HFFc6 (cell line): ENCODE measurements at places on chromosomes 5 and 9. TPM values are rescaled to one million over a fixed set of nuclear protein-coding genes. Genes with fewer than 3 reads are reported as not detected.
A peak's percentile ranks its signal among the peaks of the same experiment; 100 is the strongest.

FABP6 gene
- not detected in 3 replicates for total RNA-seq

- DNase-seq: no peak
These were observed 70.2 kb upstream of the CTSL start for GRCh38 chr9:87655731-87656130.

GRCh38 chr9:86352440-86353077, 1.7 kb downstream of the TUT7 start:
- no peak for DNase-seq

DNA sequence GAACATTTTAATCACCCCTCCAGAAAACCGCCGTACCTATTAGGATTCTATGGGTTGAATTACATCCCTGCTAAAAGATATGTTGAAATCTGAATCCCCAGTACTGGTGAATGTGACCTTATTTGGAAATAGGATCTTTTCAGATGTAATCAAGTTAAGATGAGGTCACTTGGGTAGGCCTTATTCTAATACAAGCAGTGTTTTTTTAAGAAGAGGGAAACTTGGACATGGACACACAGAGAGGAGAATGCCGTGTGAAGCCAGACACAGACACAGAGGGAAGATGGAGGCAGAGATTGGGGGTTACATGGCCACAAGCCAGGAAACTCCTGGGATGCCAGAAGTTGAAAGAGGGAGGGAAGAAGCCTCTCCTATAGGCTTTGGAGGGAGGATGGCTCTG, 183.5 kb downstream of the GNA14 start:
- no peak for DNase-seq

GRCh38 chr5:158487156-158487555, 612.6 kb downstream of the EBF1 start:
- no peak for DNase-seq

DNA sequence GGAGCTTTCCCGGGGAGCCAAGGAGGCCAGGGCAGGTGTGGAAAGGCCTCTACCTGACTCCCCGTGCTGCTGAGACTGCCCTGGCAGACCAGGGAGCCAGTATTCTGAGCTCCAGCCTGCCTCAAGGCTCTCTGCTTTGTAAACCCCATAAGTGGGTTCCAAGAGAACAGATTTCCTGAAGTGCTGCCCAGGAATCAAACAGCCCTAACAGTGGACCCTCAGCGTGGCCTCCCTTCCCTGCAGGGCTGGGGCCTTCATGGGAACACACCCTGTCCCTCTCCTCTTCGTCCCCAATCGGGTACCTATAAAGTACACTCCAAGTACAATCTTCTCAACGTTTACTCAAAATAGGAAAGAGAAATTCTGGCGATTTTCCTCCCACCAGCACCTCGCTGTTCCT, 252.5 kb downstream of the FSTL4 start:
- DNase-seq: no peak

- DNase-seq: no peak
These were observed 21.7 kb downstream of the CXXC5 start for GRCh38 chr5:139669662-139670368.

- no peak for DNase-seq
These were observed 166.4 kb downstream of the PIK3R1 start for GRCh38 chr5:68381909-68382308.

GRCh38 chr5:72288924-72289323, 31.1 kb downstream of the MRPS27 start:
- DNase-seq: no peak

PCDHB3 gene
- 0.27 to 0.34 TPM (median 0.27 TPM) in 3 replicates for total RNA-seq

GRCh38 chr5:180115326-180116076, 43.9 kb upstream of the RNF130 start:
- DNase-seq: no peak

IFNK gene
- total RNA-seq: not detected in 3 replicates

GRCh38 chr5:1380011-1380817, 35.3 kb upstream of the CLPTM1L start:
- no peak for DNase-seq

DNA sequence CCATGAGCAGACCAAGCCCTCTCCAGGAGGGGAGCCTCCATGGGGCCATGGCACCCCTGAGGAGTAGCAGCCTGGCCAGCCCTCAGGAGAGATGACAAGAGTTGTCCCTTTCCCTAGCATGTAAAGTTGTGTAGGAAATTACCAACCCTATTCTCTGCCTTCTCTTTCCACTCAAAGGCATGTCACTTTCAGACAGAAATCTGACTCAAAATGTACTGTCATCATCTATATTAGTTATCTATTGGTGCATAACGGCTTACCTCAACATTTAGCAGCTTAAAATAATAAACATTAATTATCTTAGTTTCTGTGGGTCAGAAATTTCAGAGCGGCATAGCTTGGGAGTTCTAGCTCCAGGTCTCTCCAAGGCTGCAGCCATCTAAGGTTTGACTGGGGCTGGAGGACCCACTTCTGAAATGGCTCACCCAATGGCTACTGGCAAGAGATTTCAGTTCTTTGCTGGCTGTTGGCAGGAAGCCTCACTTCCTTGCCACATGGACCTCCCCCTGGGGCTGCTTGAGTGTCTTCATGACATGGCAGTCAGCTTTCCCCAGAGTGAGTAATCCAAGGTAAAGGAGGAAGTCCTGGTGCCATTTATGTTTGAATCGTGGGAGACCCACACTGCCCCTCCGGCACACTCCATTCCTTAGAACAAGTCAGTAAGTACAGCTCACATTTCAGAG, 632.3 kb downstream of the CCDC171 start:
- DNase-seq: no peak

GRCh38 chr5:54696931-54697330, 179.4 kb downstream of the SNX18 start:
- no peak for DNase-seq

DNA sequence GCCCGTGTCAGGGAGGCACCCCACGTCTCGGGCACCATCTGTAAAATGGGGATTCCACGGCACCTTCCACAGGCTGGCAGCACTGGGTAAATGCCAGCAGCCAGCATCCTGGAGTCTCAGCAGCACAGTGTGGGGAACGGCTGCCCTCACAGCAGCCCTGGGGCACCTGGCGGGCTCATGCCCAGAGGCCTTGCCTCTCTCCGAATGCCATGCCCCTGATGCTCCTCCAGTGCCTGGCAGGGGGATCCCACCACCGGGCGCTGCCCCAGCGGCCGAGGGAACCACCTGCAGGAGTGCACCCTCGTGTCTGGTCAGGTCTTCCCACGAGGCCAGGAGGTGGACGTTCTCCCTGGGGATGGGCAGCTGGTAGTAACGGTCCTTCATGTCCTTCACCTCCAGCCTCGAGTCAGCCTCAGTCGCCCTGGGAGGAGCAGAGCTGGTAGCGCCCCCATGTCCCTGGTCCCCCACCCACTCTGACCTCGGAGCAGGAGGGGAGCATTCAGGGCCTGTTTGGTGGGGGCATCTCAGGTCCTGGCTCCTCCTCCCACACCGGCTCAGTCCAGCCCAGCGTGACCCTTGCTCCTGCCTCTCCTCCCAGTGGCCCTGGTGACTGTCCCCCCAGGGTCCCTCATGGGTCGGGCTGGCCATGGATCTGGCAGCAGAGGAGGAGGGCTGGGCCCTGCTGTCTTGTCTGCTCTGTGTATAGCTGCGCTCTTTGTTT, 49.9 kb upstream of the NRARP start:
- no peak for DNase-seq

DNA sequence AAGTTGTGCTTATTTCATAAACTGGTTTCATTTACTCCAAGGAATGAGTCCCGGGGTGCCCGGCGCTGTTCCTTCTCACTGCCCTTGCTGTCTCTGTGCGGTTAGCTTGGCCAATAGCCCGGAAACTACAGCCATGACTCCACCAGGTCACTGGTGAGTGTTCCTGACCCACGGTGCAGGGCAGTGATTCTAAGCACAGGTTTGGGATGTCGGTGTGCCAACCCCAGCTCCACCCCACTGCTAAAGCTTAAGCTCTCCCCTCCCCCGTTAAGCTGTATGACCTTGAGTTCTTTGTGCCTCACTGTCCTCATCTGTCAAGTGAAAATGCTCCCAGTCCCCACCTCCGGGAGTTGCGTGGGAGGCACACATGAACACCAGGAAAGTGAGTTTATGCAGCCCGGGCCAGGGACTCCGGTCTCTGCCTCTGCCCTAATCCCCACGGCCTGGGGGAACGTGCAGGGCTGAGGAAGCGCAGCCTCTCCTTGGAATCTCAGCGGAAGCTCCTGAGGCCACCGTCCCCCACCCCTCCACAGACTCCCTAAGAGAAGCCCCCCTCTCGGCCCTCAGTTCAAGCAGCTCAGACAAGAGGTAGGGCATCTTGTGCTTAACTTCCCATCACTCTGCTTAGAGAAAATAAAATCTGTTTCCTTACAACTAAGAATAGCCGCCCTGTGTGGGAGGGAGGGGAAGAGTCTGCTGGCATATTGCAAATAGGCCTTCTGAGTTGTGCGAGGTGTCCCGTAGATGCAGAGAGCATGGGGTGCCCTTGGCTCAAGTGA, 92.0 kb upstream of the RAI14 start:
- peak; percentile 30 for DNase-seq

LYRM7 gene
- 7.0 to 10.4 TPM (median 8.2 TPM) in 3 replicates for total RNA-seq

DNA sequence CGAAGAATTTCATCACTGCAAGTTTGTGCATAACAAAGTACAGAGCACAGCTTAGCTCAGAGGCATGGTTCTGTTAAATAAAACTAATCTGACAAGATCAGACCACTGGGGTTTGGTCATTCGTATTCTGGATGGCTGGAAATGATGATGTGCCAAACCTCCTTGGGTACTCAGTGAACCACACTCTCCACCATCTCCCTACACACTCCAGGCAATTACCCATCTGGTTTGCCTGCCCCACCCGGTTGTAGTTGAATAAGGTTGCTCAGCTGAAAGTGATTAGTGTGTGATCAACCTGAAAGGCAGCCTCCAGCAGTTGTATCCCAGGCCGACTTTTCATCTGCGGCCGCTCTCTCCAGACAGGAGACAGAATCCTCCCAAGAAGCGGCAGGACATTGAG, 371.4 kb downstream of the TLE1 start:
- no peak for DNase-seq

GPR150 gene
- total RNA-seq: 0.20 TPM in 1 of 2 replicates, not detected in the other

GRCh38 chr5:129905473-129906176, 1.4 kb downstream of the CHSY3 start:
- DNase-seq: no peak

DNA sequence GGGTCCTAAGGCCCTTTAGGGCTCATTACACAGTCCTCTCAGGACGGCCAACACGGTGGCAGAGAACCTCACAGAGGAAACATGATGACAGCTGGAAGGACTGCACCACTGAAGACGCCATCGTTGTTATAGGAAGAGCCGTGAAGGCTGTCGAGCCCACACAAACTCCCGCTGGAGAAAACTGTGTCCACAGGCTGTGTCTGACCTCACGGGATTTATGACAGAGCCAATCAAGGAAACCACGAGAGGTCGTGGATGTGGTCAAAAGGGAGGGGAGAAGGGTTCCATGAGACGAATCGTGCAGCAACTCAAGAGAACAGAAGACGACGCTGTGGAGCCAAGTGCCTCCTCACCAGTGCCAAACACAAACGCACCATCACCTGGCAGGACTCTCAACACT, 12.2 kb downstream of the QSOX2 start:
- DNase-seq: no peak

- no peak for DNase-seq
These were observed 22.6 kb upstream of the SLC12A7 start for GRCh38 chr5:1134478-1134877.

- DNase-seq: no peak
These were observed 100.9 kb upstream of the PTGER4 start for GRCh38 chr5:40578501-40579451.

EPB41L4A gene
- not detected in 3 replicates for total RNA-seq

UBQLN1 gene
- 108 to 137 TPM (median 115 TPM) in 3 replicates for total RNA-seq

GRCh38 chr9:27474305-27474704, 49.8 kb upstream of the IFNK start:
- no peak for DNase-seq

DNA sequence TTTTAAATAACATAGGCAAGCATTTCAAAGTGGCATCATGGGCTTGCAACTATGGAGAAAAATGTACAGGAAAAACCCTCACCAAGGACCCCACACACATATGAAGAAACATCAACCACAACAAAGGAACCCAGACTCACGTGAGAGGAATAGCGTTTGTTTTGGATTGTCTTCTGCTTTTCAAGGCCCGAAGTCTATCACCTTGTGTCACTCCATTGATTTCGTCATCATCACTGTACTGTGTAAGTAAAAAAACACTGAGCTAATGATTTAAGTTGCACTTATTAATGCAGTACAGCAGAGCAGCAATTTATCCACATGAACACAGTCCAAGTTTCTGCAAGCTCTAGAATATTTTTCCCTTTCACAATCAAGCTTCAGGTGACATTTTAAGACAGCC, 72.4 kb downstream of the HABP4 start:
- no peak for DNase-seq

DNA sequence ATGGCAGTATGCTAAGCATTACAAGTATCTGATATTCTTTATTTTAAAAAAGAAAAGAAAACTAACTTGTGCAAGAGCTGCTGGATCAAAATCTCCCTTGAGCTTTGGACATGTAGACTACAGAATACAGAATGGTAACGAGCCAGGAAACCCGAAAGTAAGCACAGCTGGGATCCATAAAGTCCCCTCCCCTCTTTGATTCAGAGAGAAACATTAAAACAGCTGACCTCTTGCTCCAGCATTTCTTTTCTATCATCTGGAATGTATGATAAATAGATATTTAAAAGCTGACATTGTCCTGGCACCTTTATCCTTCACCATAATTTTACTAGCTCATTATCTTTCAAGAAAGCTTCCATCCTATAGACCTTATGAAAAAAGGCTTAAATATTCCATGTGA, 28.2 kb upstream of the LPAR1 start:
- no peak for DNase-seq

DNA sequence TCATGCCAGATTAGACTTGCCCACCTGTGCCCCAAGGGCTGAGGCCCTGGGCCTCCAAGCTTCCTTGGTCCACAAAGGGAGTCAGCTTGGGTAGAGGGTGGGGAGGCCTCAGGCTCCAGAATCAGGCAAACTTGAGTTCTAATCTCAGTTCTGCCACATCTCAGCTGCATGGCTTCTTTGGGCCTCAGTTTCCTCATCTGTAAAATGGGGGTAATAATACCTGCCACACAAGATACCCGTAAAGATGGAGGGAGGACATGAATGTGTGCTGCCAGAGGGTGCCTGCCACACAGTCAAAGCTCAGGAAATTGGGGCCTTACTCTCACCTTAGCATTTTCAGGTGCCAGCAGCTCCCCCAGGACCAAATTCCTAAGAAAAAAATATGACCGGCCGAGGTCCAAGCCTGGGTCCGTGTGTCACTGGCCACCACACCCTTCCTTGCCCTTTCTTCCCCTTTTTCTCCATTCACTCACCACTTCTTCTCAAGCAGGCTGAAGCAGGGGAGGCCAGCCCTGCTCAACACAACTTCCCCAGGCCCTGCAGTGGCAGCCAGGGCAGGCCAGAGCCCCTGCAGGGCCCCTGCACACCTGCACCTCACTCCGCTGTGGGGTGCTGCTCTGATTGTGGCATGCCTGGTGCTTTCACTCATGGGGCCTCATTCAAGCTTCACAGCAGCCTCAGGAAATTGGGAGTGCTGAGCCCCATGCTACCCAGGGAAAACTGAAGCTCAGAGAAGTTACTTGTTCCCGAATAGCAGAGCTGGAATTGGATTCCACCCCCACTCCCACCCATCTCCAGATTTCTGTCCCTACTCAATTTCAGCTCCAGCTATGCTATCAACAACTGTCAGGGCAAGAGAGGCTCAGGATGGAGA, 3.9 kb downstream of the RGS14 start:
- DNase-seq: no peak
